HS-27A (cell line): ENCODE measurements at places on chromosomes 11 and 22.

DNA sequence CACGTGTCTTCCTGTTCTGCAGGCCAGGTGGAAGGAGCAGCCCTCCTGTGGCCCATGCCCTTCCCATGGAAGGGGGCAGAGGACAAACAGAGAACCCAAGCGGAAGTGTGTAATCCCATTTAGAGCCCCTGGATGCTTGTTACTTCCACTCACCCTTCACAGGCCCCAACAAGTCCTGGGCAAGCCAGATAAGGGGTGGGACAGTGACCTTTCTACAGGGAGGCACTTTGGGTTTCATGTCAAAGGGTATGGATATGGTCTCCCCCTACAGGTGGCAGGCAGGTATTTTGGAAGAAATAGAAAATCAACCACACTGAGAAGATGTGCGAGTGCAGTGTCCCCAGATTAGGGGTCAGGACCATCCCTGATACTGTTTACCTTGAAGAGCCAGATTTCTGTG lies 11.4 kb downstream of the MPEG1 start:
- no peak for DNase-seq

DNA sequence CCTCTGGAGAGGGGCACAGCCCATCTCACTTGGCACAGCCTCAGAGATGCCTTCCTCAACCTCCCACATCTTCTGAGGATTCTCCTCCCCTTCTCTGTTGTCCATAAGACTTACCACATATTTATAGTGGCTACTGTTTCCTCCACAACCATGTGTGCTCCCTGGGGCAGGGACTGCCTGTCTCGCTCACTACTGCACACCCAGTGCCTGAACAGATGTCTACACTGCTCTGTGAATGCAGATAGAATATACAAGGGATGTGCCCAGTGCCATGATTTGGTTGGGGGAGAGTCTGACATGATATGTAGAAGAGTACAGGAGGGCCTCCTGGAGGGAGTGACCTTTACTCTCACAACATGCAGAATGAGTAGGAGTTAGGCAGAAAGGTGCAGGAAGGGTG lies 67.3 kb upstream of the ANO1 start:
- no peak for DNase-seq

GRCh38 chr22:25365491-25366261 lies 146.2 kb downstream of the CRYBB2 start:
- no peak for DNase-seq

GRCh38 chr11:1873048-1873812 lies 18.5 kb downstream of the PRR33 start:
- DNase-seq: no peak

DNA sequence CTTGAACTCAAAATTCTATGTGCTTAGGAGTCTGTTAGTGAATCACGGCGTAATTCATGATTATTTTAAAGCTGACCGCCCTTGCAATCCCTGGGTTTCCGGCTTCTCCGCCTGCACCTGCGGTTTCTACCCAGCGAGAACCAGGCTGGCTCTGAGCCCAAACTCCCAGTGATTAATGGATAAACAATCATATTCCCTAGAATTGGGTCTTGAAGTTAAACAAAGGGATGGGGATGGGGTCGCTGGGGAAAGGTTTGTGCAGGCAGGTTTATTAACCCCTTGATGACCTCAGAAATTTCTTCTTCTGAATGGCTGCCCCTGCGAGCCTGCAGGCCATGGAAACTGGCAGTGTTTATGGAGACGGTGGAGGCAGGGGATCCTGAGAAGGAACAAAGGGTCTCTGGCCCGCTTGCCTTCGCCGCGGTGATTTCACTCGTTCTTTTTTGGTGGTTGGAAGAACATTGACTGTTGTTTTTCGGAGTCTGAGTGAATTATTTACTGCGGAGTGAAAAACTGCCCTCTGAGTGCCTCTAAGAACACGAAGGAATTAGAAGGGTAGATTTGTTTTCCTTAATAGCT lies 1000.3 kb downstream of the BRD1 start:
- no peak for DNase-seq

- no peak for DNase-seq
These were observed 15.5 kb upstream of the TMPRSS5 start for GRCh38 chr11:113721462-113722066.

- no peak for DNase-seq
These were observed 2241.0 kb upstream of the RAG2 start for GRCh38 chr11:38839071-38839470.

DNA sequence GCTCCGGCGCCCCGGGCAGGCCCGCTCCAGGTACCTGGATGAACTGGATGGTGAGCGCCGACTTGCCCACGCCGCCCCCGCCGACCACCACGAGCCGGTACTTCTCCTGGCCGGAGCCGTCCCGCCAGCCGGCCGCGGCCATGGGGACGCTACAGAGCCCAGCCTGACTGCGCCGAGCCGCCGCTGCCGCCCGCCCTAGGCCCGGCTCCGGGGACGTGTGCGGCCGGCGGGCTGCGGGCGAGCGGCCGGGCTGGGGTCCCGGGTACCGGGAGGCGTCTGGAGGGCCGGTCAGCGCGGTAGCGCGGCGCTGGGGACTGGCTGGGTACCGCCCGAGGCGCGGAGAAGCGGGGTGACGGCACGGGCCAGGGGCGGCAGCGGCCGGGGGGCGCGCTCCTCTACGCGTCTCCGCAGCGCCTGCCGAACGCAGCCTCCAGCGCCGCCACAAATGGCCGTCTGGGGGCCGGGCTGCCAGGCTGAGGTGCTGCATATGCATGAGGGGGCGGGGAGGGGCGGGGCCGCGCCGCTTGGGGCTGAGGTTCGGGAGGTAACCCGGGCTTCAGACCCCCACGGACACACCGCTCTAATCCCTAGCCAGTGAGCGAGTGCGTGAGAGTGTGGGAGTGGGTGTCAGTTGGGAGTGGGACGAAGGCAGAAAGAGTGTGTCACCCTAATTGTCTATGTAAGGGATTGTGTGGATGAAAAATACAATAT lies at the start of gene RRAS2:
Gene RRAS2 (minus strand): TSS at position 455 of the 711 bp plus-strand sequence. CDS start 313 bp downstream, at position 142.
- no peak for DNase-seq

- DNase-seq: no peak
These were observed 55.1 kb downstream of the AMOTL1 start for GRCh38 chr11:94823102-94823732.

GRCh38 chr11:112975493-112975892 lies 14.3 kb downstream of the NCAM1 start:
- DNase-seq: no peak

DNA sequence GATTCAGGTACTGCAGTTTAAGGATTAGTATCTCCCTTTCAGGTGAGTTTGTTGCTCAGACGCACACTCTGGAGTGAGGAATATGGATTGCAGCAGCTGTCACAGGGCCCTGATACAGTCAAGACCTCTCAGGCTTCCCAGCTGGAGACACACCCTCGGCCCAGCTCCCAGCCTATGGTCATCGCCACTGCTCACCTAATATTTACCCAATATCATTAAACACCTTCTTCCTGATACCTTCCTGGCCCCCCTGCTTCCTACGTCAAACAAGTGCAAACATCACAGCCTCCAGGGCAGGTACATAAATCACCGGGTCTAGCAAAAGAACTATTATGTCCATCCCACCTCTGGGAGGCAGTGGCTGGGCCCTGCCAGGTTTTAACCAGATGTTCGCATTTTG lies 213.3 kb downstream of the MN1 start:
- DNase-seq: no peak

- no peak for DNase-seq
These were observed 43.4 kb upstream of the MICAL2 start for GRCh38 chr11:12066799-12067508.

DNA sequence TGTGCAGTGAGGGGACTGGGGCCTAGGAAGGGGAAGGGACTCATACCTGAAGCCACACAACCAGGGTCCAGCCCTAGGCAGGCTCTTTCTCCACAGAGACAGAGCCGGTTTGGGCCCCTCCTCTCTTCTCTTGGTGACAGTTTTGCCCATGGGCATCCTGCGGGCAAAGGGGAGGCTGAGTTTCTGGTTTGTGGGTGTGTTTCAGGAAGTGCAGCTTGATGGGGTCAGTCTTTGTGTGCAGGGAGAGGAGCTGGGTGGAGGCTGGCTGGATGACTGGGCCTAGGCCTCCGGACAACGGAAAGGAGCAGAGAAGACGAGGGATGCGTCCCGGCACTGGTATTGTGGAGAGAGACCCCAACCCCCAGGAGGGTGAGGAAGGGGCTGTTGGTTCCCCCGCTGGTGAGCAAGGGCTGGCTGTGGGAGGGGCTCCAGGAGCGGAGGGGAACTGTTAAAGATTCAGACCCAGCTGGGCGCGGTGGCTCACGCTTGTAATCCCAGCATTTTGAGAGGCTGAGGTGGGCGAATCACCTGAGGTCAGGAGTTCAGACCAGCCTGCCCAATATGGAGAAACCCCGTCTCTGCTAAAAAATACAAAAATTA lies 23.4 kb upstream of the CELSR1 start:
- DNase-seq: no peak
